NCI-H1105 treated with DMSO at 0.1 percent for 48 hours (cell line): ENCODE measurements at places on chromosomes 1 and 21.
A peak's percentile ranks its signal among the peaks of the same experiment; 100 is the strongest.

DNA sequence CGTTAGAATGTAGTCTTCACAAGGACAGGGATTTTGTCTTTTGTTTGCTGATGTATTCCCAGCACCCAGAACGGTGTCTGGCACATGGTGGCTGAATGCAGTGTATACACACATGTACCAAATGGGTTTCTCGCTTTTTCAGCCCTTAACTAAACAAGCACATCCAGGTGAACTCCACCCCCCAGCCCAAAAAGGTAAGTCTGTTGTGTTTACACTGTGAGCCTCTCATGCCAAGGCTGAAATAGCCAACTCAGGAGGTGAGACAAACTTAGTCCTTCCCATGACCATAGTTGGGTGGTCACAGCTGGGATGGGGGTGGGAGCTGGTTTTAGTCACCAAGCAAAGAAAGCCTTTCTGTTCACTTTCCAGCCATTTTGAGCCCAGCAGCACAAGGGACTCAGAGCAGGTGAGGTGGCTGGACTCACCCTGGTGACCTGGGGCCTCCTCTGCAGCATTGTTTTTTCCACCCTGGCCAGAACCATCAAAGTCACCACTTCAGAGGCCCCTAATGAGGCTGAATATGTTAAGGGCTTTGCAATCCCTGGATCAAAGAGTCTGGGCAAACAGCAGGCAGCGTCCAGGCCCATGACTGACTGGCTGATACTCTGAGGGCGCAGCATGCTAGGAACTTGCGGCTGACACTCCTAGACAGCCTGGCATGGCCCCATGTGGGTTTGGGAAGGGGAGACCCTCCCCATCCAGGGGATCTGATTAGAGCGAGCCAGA lies 8.7 kb downstream of the TENT5B start:
- no peak for DNase-seq

DNA sequence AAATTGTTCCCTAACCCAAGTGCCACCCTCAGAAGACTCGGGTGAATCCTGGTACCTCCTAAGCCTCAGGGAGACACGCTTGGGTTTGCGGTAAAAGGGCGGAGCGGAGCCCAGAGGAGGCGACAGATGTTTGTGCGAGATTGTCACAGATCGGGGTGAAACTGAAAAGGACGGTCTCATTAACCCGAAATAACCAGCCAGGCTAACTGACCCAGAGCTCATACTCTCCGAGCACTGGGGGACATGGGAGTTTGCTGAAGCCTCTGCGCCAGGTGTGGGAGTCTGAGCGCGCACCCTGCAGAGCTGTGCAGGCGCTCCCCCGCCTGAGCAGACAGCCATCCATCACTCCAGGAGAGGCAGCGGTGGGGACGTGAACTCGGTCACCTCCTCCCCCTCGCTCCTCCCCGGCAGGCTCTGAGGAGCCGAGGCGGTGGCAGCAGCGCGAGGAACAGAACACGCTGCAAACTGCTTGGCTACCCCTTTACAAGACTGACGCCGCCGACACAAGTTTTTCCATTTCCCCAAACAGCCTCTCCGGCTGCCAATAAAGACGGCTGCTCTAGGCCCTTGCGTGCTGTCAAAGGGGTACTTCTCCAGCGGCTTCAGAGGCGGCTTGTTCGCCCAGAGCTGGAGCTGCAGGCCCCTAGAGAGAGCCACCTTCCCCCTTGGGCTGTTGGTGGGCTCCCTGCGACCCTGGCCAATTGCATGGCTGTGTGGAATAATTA lies 43.5 kb downstream of the RRAGC start:
- peak; percentile 58 for DNase-seq

- DNase-seq, result no peak
Observed at GRCh38 chr1:51558375-51558924, 39.4 kb upstream of the EPS15 start.

- no peak for DNase-seq
Observed at GRCh38 chr1:97382206-97382605, 538.6 kb downstream of the DPYD start.

- no peak for DNase-seq
Observed at GRCh38 chr1:209723756-209724693, 19.4 kb downstream of the HSD11B1 start.

DNA sequence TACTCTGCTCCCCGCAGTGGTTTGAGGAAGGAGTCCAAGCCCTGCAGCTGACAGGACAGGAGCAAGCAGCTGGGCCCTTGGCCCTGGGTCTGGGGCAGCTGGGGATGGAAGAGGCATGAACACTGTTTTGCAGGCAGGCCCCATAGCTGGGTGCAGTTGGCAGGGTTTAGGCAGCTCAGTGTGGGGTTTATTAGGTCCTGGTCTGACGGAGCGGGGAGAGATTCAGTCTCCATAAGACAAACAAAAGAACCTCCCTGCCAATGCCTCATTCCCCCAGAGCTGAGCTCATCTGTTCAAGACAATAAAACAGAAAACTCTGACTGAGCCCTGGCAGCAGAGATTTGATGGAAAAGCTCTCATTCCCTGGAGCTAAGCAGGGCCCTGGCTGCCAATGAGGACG lies 37.3 kb downstream of the OLFML2B start:
- DNase-seq, result no peak

DNA sequence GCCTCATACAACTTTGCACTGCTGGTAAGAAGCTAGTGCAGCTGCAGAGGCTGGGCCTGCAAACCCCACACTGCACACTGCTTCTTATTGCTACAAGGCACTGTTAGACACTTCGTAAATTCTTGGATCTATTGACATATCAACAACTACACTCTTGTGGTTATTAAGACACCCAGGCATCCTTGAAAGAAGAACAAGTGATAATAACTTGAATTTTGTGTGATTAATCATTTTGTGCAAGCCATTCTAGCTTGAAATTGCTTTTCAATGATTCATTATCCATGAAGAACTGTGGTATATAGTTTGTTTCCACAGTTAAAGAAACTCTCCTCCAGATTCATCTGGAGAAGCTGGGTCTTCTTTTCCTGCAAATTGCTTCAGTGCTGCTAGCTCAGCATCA lies 33.7 kb upstream of the IFI44L start:
- DNase-seq, result no peak

- DNase-seq, result no peak
Observed at GRCh38 chr1:27403065-27403726, 10.8 kb downstream of the GPR3 start.

DNA sequence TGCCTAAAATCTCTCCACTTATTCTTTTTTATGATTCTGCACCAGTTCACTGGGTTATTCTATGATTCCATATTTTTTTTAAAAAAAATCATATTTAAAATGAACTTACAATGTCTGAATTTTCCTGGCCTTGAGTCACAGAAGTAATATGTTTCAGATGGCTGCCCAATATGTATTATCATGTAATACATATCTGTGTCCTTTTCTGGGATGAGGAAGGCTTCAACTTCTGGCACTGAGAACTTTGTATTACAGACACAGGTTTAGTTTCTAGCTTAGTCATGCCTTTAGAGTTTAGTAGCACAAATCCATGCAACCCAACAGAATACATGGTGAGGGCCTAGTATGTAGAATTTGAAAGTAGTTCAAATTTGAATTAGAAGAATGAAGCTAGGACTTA lies 7.8 kb upstream of the HSD17B7 start:
- no peak for DNase-seq

DNA sequence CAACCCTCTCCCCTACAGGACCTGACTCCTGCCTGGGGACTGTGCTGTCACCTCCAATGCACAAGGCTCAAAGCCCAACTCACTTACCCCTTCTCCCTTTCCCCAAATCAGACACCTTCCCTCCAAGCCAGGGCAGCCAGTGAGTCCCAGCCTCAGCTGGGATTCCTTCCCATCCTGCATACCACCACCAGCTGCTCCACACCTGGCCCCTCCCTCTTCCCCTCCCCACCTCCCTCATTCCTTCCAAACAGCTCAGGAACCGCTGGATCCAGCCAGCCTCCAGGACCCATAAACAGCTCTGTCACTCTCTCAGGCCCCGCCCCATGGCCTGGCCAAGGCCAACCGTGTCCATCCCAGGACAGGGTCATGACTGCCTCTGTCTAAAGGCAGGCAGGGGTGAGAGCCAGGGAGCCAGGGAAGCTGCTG lies 41.4 kb downstream of the ACOT7 start:
- peak; percentile 36 for DNase-seq

GRCh38 chr1:47209725-47210325 lies 20.0 kb upstream of the PDZK1IP1 start:
- no peak for DNase-seq

- no peak for DNase-seq
Observed at GRCh38 chr1:147622731-147623130, 47.6 kb downstream of the ACP6 start.

GRCh38 chr1:78497201-78497600 lies 6.4 kb downstream of the PTGFR start:
- no peak for DNase-seq

DNA sequence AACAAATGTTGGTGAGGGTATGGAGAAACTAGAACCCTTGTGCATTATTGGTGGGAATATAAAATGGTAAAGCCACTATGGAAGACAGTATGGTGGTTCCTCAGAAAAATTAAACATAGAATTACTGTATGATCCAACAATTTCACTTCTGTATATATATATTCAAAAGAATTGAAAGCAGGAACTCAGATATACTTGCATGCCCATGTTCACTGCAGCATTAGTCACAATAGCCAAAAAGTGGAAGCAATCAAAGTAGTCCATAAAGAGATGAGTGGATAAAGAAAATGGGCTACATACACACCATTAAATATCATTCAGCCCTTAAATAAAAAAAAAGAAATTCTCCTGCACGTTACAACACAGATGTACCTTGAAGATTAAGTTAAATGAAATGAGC lies 34.1 kb downstream of the ABL2 start:
- no peak for DNase-seq

GRCh38 chr1:16434007-16434406 lies 3.2 kb downstream of the SPATA21 start:
- no peak for DNase-seq

DNA sequence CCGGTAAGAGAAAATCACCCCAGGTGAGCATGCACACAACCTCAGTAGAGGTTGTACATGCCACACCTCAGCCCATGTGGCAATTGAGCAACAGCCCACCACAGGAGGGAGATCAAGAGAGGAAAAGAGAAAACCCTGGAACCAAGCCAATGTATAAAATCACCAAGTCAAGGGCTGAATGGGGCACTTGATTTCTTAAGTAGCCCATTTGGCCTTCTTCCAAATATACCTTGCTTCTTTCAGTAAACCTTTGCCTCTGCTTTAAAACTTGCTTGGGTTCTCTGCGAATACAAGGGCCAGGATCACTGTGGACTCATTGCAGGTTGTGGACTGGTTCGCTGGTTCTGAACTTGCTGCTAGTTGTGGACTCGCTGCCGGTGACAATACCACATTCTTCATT lies 1814.0 kb downstream of the PLA2G4A start:
- DNase-seq, result peak; percentile 89

GRCh38 chr1:115332813-115333608 lies 5.0 kb downstream of the NGF start:
- DNase-seq, result no peak

GRCh38 chr1:218200979-218201378 lies 84.1 kb upstream of the RRP15 start:
- DNase-seq, result no peak

DNA sequence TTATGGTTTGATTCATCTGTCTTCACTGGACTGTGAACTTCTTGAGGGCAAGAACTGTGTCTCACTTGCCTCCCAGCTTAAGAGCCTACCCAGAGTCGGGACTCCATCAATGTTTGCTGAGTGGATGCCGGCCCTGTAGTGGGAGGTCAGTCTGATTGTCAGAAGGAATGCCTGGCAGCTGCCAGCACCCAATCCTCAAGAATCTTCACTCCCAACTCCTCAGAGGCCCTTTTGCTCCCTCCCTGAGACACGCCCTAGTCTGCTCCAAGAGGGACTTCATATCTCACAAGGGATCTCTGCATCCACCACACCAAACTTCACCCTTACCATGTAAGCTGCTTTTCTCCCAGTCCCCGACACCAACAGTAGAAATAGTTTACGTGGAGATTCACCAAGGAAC lies 15.2 kb upstream of the KDM4A start:
- DNase-seq, result no peak

- DNase-seq, result no peak
Observed at GRCh38 chr1:206472024-206472423, 1.7 kb downstream of the IKBKE start.

- DNase-seq, result no peak
Observed at GRCh38 chr1:207355060-207355459, 33.6 kb downstream of the CD55 start.

DNA sequence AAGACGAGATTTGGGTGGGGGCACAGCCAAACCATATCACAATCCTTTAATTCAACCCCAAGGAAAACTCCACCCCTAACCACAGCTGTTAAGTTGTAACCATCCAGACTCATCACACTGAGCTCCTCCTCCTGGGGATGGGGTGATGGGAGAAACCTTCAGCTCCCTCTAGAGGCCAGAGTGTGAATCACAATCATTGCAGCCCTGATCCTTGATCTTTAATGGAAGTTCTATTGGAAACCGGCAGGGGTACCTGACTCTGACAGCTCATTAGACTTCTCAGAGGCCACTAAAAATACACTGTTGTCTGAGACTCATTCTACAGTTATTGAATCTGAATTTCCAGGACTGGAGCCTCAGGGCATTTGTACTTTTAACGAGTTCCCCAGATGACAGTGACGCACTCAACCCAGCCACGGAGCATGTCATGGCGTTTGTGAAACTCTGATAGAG lies 127.2 kb downstream of the IGSF21 start:
- peak; percentile 39 for DNase-seq

- no peak for DNase-seq
Observed at GRCh38 chr1:184061396-184062003, 10.0 kb downstream of the TSEN15 start.

- no peak for DNase-seq
Observed at GRCh38 chr1:27968692-27969091, 8.9 kb downstream of the XKR8 start.

DNA sequence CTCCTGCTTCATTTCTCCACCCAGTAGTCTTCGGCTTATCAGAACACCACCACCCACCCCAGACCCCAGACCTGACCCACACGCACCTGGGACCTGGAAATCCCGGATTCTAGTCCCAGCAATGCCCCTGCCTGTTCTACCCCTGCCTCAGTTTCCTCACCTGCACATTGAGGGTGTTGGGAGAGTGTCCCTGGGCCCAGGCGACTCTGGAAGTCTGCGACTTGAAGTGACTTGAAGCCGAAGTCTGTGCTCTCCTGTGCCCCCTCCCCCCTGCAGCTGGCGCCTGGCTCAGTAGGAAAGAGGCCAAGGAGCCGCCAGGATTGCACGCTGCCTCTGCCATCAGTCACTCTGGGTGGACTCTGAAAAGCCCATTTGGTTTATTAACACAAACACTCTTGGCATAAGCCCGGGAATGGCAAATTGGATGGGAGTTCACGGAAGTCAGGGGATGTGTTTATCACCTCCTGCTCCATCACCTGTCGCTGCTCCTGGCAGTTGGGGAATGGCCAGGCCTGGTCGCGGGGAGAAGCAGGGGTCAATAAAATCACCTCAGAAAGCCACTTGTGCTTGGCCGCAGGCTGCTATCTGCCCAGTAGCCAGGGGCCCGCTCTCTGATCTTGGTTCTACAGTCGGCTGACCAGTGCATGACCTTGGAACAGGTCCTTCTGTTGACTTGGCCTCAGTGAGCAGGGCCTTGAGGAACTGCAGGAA lies 132.7 kb downstream of the ACTL8 start:
- peak; percentile 96 for DNase-seq
